ENCODE measurements at places on chromosomes 11 and 22. TPM values are rescaled to one million over a fixed set of nuclear protein-coding genes. Genes with fewer than 3 reads are reported as not detected.

Gene OR52H1
- not detected for total RNA-seq

- H3K4me1 ChIP-seq, result peaks cover 21% of the 10 kb centered on the region
- H3K4me3 ChIP-seq, result peak overlapping the region; percentile 65
- no peak overlapping the region for H3K27ac ChIP-seq
Observed at GRCh38 chr11:34356576-34356912, 1.3 kb downstream of the ABTB2 start.

GRCh38 chr22:41613456-41613855, 7.4 kb downstream of the DESI1 start:
- peaks cover 2% of the 10 kb centered on the region for H3K4me1 ChIP-seq
- H3K36me3 ChIP-seq, result no peaks in the 10 kb centered on the region

GRCh38 chr11:19025481-19026406, 34.8 kb downstream of the MRGPRX2 start:
- H3K4me1 ChIP-seq, result no peaks in the 10 kb centered on the region
- H3K4me3 ChIP-seq, result no peak overlapping the region
- DNase-seq, result no peak
- H3K27ac ChIP-seq, result no peak overlapping the region

DNA sequence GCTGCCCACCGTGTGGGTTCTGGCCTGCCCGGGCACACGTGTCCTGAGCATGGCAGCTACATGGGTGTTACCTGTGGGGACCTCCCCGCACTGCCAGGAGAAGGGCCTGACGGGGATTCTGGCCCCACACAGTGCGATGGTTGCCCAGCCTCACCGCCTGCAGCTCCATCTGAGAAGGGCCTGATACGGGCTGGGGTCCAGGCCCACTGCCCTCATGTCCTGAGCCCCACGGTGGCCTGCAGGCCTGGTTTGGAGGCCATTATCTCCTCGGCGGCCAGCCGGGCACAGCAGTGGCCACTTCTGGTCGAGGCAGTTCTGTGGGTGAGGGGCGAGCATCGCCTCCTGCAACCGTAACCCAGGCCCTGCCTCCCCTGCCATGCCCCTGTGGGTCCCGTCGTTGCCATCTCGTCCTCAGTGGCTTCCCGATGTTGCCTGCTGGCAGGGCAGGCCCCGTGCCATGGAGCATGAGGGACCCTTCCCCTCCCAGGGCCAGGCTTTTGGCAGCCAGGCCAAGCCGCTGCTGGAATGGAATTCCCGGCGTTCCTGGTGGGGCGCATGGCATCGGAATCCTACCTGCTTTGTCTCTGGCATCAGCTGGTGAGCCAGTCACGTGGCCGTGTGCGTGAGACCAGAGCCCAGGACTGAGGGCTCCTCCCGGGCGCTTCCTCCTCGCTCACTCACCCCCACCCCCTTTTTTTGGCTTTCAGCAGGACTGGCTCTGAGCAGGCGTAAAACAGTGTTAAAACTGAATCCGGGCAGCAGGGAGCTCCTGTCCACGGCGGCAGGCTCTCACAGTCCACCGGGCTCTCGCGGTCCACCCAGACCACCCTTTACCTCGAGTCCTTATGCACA, 71.9 kb upstream of the PPARA start:
- no peak for DNase-seq
- H3K4me3 ChIP-seq, result no peak overlapping the region
- no peaks in the 10 kb centered on the region for H3K36me3 ChIP-seq
- no peak overlapping the region for H3K27ac ChIP-seq
- peaks cover 6% of the 10 kb centered on the region for H3K27me3 ChIP-seq
- H3K4me1 ChIP-seq, result peaks cover 45% of the 10 kb centered on the region

DNA sequence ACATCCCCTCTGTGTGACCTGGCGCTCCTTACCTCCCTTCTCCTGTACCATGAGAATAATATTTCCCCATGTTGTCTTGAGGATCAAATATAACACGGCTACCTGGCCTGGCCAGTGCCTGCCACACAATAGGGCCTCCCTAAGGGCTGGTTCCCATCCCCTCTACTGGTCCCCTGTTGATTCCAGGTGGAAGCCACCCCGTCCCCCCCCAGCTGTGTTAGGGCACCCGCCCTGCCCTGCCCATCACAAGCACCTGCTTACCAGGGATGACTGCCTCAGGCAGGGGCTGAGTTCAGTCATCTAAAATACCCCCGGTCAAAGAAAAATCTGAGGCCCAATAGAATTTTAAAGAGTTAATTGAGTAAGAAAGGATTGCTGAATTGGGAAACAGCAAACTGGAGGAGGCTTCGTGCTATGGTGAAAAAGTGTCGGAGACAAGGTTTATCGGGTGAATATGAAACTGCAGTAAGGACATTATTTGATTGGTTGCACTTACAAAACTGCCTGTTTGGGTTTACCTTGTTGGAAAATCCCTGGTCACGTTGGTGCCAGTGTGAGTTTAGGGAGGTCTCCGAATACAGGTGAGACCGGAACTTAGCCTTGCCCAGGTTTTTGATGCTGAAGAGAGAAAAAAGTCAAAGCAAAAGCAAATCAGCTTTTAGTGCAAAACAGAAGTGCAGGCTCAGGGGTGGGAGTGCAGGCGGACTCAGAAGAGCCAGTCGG, 5.2 kb downstream of the APOL1 start:
- H3K4me3 ChIP-seq, result no peak overlapping the region
- H3K4me1 ChIP-seq, result peaks cover 7% of the 10 kb centered on the region
- DNase-seq, result no peak
- H3K27ac ChIP-seq, result peak overlapping the region; percentile 47
- H3K36me3 ChIP-seq, result no peaks in the 10 kb centered on the region

Gene TMEM191B
- 1.2 TPM for total RNA-seq

Gene UPK2
- not detected for total RNA-seq

DNA sequence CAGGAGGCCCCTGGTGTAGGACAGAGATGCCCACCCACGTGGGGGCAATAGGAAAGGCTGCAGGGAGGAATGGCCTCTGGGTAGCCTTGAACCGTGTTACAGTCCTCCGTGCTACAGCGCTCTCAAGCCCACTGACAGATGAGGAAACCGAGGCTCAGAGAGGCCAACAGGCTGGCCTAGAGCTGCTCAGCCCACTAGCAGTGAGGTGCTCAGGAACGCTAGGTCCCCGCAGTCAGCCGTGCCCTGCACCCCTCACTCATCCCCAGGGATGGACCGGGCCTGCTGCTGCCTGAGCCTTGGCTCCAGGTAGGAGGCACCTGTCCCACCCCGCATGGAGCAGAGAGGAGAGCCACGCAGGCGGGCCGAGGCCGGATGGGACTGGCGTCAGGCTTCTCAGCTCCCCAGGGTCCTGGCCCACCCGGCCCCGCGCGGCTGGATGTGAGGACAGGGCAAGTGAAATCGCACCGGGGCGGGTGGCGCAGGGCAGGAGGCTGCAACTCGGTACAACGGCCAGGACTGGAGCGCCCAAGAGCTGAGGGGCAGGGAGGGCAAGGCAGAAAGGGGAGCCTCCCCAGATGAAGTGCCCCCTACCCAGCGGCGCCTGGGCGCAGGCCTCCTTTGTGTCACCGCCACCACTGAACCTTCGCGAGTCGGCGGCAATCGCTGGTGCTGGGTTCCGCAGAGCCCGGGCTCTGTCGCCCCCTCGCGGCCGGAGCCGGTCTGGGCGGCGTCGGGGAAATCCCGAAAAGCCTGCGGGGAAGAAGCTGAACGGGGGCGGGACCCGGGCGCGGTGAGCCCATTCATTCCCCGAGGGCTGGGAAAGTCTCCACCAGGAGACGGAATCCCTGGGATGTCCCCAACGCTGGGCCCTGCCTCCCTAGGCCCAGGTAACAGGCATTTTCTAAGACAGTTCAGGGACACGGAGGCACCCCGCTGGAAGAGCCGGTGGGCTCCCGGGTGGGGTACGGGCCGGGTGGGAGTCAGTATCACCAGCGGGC, 8.4 kb upstream of the SLC2A11 start:
- H3K27ac ChIP-seq, result no peak overlapping the region
- no peaks in the 10 kb centered on the region for H3K4me1 ChIP-seq
- no peak overlapping the region for H3K4me3 ChIP-seq
- DNase-seq, result peak; percentile 61
- no peaks in the 10 kb centered on the region for H3K36me3 ChIP-seq
- peaks cover 3% of the 10 kb centered on the region for H3K27me3 ChIP-seq

DNA sequence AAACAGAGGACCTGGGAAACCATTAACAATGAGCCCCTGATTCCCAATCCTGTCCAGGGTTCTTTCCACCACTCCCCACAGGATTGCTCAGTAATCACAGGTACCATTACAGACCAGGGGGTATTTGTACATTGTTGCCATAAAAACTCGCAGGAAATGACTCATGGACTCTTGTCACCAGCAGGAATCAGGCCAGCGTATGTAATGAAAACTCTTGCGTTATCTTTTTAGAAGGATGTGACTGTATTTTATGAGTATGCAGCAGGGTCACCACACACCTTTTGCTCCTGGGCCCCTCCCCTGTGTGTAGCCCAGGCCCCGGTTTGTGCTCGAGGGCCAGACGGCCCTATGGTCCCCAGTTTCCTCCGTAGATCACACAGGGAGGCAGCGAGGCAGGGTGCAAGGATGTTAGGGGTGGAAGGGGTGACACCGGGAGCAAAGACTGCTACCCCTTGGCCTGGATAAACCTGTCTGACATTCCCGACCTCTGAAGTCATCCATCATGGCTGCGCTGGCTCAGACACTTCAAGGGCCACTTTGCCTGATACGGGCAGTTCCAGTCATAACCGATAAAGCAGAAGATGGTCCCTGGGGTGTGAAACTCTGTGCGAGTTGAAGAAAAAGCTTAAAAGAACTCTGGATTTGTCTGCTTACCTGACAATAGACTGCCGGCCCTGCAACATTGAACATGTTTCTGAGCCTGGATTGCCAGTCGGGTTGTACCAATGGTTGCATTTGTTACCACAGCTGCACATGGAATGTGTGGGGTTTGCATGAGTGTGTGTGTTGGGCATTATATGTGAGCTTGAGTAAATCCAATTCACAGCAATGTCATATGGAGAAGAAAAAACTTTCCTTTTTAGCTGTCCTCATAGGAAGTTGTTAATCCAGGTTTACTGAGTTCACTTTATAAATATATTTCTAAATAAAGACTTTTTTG, 56.9 kb downstream of the MICAL2 start:
- H3K27me3 ChIP-seq, result no peaks in the 10 kb centered on the region
- H3K4me3 ChIP-seq, result no peak overlapping the region
- no peaks in the 10 kb centered on the region for H3K36me3 ChIP-seq
- no peaks in the 10 kb centered on the region for H3K4me1 ChIP-seq
- DNase-seq, result no peak

Gene CEP164
- total RNA-seq, result 20.8 TPM
